Umbilical cord (tissue), 2 donors: ENCODE measurements at places on chromosomes 1 and 21. TPM values are rescaled to one million over a fixed set of nuclear protein-coding genes. Genes with fewer than 3 reads are reported as not detected.
A peak's percentile ranks its signal among the peaks of the same experiment; 100 is the strongest.

GRCh38 chr1:176638713-176639526 lies 175.9 kb downstream of the PAPPA2 start:
- DNase-seq = no peak

DNA sequence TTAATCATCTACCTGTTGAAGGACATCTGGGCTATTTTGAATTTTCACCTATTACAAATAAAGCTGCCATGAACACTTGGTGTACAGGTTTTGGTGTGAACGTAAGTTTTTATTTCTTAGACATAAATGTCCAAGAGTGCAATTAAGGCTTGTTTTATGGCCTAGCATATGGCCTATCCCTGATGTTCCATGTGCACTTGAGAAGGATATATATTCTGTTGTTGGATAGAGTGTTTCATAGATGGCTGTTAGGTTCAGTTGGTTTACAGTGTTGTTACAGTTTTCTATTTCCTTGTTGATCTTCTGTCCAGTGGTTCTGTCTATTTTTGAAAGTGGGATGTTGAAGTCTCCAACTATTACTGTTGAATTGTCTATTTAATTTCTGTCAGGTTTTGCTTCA lies 61.2 kb upstream of the NFASC start:
- no peak for DNase-seq

DNA sequence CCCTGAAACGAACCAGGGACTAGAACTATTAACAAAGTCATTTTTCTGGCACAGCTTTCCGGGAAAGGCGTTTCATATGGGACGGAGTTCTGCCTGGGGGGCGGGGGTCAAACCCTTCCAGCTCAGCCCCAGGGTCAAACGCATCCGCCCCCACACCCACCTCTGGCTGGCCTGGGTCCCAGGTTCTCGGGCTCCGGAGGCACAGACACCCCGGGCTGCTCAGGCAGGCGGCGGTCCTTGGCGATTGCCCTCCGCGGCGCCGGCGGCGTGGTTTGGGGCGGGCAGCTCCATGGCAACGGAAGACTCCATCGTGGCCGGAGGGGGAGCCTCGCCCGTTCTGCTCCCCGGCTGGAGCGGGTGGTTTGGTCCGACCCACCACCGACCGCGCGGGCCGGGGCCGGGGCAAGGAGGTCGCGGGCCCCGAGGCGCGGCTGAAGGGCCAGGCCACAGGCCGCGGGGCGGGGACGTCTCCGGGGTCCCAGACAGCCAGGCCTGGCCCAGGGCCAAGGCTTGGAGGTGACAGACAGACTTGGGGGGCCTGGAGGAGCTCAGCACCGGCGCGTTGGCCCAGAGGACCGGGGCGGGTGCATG lies at the start of gene CFAP74:
Gene CFAP74, minus strand, starts transcription at position 246 of the 591 bp plus-strand sequence. CDS start 12,830 bp downstream, outside the sequence.
- peak; percentile 14 for DNase-seq

- peak; percentile 16 for DNase-seq
Measured at GRCh38 chr1:212067787-212068186, 32.2 kb downstream of the DTL start.

DNA sequence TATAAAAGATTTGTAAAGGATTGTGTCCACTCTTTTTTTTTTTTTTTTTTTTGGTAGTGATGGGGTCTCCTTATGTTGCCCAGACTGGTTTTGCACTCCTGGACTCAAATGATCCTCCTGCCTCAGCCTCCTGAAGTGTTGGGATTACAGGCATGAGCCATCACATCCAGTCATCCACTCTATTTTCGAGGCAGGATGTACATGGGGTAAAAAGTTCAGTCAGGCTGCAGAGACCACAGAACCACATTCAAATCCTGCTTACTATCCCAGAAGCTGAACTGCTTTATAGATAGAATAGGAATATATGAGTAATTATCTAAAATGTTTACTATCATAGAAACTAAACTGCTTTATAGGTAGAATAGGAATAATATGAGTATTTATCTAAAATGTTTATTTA lies 26.0 kb upstream of the KCNK2 start:
- DNase-seq = no peak

- DNase-seq = no peak
Measured at GRCh38 chr1:5565281-5566125, 426.7 kb downstream of the NPHP4 start.

DNA sequence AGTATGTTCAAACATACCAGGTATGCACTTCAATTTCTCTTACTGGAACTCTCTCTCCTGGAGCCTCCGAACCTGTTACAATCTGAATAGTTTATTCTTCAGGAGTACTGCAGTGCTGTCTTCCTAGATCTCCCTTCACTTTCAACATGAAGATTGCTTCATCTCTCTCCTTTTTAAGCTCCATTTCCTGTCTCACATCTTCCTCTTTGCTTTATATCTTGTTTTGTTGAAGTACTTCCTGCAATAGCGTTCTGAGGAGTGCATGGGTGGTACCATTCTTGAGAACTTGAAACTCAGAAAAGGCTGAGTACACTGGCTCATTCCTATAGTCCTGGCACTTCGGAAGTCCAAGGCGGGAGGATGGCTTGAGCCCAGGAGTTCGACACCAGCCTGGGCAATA lies 15.7 kb upstream of the C1orf146 start:
- no peak for DNase-seq

DNA sequence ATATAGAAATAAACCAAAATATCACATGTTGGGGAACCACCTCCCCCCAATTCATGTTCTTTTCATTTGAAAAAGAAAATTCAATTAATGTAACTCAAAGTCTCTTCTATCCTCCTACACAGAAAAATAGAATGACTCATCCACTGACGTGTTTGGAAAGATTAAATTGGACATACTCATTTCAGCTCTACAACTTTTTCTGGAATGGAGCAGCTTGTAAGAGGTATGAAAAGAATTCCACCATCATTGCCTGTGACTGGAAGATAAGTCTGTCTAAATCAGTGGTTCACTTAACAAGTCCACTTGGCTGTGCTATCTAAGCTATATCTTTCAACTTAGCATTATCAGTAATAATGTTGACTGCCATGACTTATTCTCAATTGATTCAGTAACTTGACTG lies 702.3 kb downstream of the BRINP3 start:
- DNase-seq = peak; percentile 85

DNA sequence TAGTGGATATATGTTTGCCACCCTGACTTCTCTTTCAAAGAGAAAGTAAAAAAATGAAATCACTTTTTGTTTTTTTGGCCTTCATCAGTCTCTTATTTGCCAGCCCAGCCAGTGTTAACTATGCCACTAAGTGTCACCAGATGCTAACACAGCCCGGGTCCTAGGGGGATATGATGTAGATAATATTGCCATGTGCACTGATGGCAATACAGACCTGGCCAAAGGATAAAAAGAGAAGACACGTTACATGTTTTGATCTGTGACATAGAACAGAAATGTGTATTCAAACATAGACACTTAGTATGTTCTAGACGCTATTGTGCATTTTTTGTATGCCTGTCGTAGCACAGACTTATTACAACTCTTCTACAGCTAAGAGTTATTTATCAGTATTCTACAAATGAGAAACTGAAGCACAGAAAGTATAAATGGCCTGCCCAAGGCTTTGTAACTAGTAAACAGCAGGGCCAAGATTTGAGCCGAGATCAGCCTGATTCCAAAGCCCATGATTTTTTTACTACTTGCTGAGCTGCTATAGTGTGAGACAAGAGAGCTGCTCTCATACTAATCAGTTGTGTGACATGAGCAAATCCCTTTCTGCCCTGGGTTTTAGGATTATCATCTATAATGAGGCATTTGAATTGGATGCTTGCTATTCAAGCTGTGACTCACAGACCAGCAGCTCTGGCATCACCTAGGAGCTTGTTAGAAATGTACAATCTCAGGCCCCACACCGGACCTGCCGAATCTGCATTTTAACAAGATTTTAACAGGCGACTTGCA lies 6.3 kb downstream of the LRRC53 start:
- DNase-seq = peak; percentile 74

DNA sequence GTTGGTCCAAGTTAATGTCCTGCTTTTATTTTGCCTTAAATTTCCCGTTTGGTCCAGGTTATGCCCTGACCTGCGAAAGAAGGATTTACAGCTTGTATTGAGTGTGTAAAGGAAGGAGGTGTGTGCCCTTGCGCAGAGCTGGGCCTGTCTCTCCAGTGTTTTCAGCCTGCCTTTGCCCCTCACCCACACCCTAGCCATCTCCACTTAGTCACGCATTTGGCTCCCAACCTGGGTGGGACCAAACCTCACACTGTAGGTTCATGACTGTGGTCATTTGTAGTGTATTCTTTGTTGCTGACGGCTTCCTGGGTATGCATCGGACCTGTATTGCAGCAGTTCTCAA lies 572 bp upstream of the SRSF10 start:
- DNase-seq = peak; percentile 31

- DNase-seq = no peak
Measured at GRCh38 chr21:36990508-36991205, 15.8 kb upstream of the RIPPLY3 start.

DNA sequence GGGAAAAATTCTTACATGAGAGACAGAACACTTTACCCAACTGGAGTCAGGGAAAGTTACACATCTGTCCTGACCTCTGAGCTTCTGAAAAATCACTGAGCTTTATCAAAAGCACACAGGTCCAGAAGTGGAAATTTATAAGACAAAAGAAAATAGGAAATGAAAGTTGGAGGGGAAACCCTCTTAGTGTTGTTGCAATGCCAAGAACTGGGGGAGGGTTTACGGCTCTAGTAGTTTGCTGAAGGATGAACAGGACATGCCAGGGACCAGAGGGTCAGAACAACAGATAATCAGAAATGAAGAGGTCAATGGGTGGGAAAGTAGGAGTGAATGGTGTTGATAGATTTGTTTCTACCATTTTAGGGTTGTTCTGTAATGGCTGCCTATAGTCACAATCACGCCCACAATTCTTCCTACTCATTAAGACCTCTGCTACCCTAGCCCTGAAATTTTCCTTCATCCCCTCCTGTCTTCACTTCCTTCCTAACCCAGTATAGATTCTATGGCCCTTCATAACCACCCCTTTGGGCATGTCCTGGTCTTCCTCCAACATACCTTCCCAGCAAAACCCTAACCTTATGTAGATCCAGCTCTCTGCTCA lies 30.3 kb upstream of the FMOD start:
- no peak for DNase-seq

DNA sequence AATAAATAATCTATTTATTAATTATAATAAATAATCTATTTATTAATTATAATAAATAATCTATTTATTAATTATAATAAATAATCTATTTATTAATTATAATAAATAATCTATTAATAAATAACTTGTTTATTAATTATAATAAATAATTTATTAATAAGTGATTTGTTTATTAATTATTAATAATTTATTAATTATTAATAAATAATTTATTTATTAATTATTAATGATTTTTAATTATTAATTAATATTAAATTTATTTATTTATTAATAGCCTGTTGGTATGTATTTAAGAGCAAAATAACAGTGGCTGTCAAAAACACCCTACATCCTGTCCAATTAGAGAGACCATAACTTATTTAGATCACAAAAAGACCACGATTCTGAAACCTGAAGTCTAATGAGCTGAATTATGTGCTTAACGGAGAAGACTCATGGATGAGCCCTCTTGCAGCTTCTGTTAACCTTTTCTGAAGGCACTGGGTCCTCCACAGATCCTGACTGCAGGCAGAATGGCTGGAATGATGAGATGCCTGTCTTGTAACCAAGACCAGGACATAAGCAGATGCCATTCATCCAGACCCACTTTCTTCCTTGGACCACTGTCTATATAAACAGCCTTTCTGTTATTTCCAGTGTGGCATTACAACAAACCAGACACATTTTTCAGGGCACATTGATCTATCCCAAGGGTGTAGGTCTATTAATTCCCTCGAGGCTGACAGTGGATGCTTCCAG lies 134.2 kb downstream of the SETD4 start:
- no peak for DNase-seq

DNA sequence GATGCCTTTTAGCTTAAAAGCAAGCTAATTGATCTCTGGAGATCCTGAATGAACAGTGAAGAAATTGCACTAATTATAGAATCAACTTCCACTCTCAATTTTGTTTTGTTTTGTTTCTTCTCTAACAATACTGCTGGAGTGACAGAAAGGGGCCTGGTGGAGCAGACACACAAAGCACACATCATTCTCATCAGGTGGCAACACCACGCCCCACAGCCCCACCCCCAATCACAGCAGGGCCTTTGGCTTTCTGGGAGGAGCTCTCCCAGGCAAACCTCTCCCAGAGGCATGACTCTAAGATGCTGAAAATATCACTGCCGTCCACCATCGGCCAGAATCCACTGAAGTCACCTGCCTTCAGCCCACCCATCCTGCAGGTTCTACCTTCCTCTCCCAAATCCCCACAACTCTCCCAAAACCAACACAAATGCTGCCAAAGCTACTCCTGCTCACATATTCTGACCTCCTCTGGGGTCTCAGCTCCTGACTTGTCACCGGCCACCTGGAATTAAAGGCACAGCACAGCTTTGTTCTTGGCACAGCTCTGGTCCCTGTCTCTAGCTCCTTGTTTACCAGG lies 120.7 kb downstream of the GRIK3 start:
- no peak for DNase-seq

GRCh38 chr1:18643154-18644012 lies 12.7 kb downstream of the PAX7 start:
- no peak for DNase-seq

GRCh38 chr1:41200728-41201127 lies 41.4 kb downstream of the SCMH1 start:
- DNase-seq = no peak

DNA sequence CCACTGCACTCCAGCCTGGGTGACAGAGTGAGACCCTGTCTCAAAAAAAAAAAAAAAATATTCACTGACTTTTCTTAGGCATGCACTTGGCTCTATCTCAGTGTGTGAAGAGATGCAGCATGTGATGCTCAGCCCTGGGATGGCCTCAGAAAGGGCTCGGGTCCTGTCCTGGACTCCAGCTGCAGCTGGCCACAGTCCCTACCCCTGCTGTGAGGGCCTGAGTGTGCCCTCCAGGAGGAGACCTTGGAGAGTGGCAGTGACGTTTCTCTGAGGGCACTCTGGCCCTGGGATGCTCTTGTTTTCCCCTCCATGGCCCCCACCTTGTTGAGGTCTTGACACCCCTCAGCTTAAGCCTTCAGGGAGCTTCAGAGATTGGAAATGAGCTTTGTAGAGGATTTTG lies 81.9 kb upstream of the POU3F1 start:
- DNase-seq = no peak

DNA sequence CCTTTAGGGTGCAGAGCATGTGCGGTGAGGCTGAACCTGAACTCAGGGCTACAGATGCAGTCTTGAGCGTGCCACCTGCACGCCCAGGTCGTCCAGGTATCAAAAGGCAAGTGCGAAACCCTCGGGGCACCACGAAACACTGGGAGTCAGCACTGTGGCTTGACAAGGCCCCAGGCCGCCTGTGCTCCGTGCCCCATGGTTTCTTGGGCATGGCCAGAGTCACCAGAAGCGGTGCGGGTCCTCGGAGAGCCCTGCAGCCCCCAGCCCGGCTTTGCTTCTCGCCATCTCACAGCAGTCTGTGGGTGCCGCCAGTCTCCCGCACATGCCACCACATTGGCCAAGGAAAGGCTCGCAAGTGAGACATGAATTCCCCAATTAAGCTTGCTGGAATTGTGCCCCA lies 117.3 kb downstream of the PGBD5 start:
- no peak for DNase-seq

Gene EFCAB7
- total RNA-seq = 12.5 TPM

Gene TMPRSS15
- total RNA-seq = 2.6 TPM

Gene PAPPA2
- 2.4 TPM for total RNA-seq

Gene THRAP3
- 53.4 TPM for total RNA-seq

Gene ANGPTL7
- 0.24 TPM for total RNA-seq

Gene MYOM3
- 5.3 TPM for total RNA-seq

Gene FCRL1
- 0.72 TPM for total RNA-seq

Gene LMO4
- 98.0 TPM for total RNA-seq

Gene RNU1-2
- total RNA-seq = under 0.01 TPM

Gene GJA9
- total RNA-seq = 1.7 TPM

Gene IGSF9
- 3.4 TPM for total RNA-seq

Gene TDRD5
- total RNA-seq = not detected

Gene CFH
- total RNA-seq = 60.4 TPM

Gene MAP3K21
- total RNA-seq = 3.6 TPM

Gene FMN2
- 6.5 TPM for total RNA-seq

Gene WNT3A
- not detected for total RNA-seq

Gene CD1C
- total RNA-seq = not detected
